Endodermal cell (in vitro differentiated cells): ENCODE measurements at places on chromosomes 2 and 18. TPM values are rescaled to one million over a fixed set of nuclear protein-coding genes. Genes with fewer than 3 reads are reported as not detected.

The RAB6D gene
- 5.4 TPM in 2 replicates for total RNA-seq

The DSG4 gene
- not detected in 3 replicates for total RNA-seq

The PTPRN gene
- total RNA-seq: 1.1 and 1.2 TPM in 2 replicates

The FTCDNL1 gene
- total RNA-seq: 0.70 and 0.97 TPM in 2 replicates

The GPR39 gene
- total RNA-seq: 11.4 and 14.6 TPM in 2 replicates

The ANKRD36 gene
- 39.9 to 44.8 TPM (median 41.1 TPM) in 3 replicates for total RNA-seq

The TUBB8B gene
- total RNA-seq: 0.69 TPM in 1 of 3 replicates, not detected in the others

The ZNF142 gene
- total RNA-seq: 11.9 to 27.9 TPM (median 27.8 TPM) in 3 replicates

The RHBDD1 gene
- 36.4 to 50.2 TPM (median 46.2 TPM) in 3 replicates for total RNA-seq

The IL1F10 gene
- total RNA-seq: not detected in 2 replicates

The UPP2 gene
- not detected in 3 replicates for total RNA-seq

The CEP192 gene
- total RNA-seq: 35.6 TPM in 2 replicates

The PIK3C3 gene
- total RNA-seq: 64.8 and 67.1 TPM in 2 replicates

The TMEM237 gene
- 39.7 and 40.3 TPM in 2 replicates for total RNA-seq

The SERPINB13 gene
- total RNA-seq: not detected in 2 replicates

The SOX11 gene
- 35.1 and 35.9 TPM in 2 replicates for total RNA-seq

The FHL2 gene
- 11.1 and 13.3 TPM in 2 replicates for total RNA-seq

The RIT2 gene
- total RNA-seq: 0.81 and 0.90 TPM in 2 replicates

The LAMA3 gene
- total RNA-seq: 0.58 to 0.73 TPM (median 0.61 TPM) in 3 replicates

The PDCD1 gene
- total RNA-seq: 0.20 and 0.23 TPM in 2 replicates

The IL36A gene
- not detected in 2 replicates for total RNA-seq

The TUBA3E gene
- not detected in 2 replicates for total RNA-seq

The NAT8 gene
- not detected in 2 replicates for total RNA-seq

The SLC8A1 gene
- 6.3 to 7.7 TPM (median 7.4 TPM) in 3 replicates for total RNA-seq

The CTLA4 gene
- not detected in 3 replicates for total RNA-seq

The ATP6V1B1 gene
- 0.33 TPM in 1 of 3 replicates, not detected in the others for total RNA-seq

The FMNL2 gene
- total RNA-seq: 42.4 and 49.4 TPM in 2 replicates

The CYP26B1 gene
- 0.09 TPM in 1 of 2 replicates, not detected in the other for total RNA-seq

The CRYGC gene
- total RNA-seq: not detected in 2 replicates

The ACVR2A gene
- total RNA-seq: 19.9 to 26.7 TPM (median 20.7 TPM) in 3 replicates

The DYSF gene
- 3.1 and 3.8 TPM in 2 replicates for total RNA-seq

The MAP2 gene
- 1.1 and 1.8 TPM in 2 replicates for total RNA-seq

The PROKR1 gene
- total RNA-seq: 3.8 and 4.4 TPM in 2 replicates

The SAG gene
- not detected in 3 replicates for total RNA-seq

The CDH2 gene
- 489 and 572 TPM in 2 replicates for total RNA-seq

The SETBP1 gene
- total RNA-seq: 18.1 to 29.2 TPM (median 20.1 TPM) in 3 replicates

The SNORC gene
- 3.0 to 6.2 TPM (median 5.0 TPM) in 3 replicates for total RNA-seq

The APCDD1 gene
- total RNA-seq: 7.5 and 9.0 TPM in 2 replicates

The CCNT2 gene
- total RNA-seq: 50.6 to 56.5 TPM (median 51.4 TPM) in 3 replicates

The MBP gene
- 16.3 and 16.5 TPM in 2 replicates for total RNA-seq

The LRRTM4 gene
- total RNA-seq: 21.1 and 21.4 TPM in 2 replicates

The LYPD6B gene
- total RNA-seq: 2.8 to 14.9 TPM (median 14.5 TPM) in 3 replicates

The REG3G gene
- not detected in 3 replicates for total RNA-seq

The ANO7 gene
- 6.6 to 9.1 TPM (median 8.5 TPM) in 3 replicates for total RNA-seq

The AQP12B gene
- 0.23 TPM in 1 of 3 replicates, not detected in the others for total RNA-seq

The AFF3 gene
- total RNA-seq: 0.73 and 0.75 TPM in 2 replicates

The ABCG8 gene
- total RNA-seq: not detected in 3 replicates

The MC4R gene
- not detected in 2 replicates for total RNA-seq
